ENCODE measurements at places on chromosomes 6 and 20.

DNA sequence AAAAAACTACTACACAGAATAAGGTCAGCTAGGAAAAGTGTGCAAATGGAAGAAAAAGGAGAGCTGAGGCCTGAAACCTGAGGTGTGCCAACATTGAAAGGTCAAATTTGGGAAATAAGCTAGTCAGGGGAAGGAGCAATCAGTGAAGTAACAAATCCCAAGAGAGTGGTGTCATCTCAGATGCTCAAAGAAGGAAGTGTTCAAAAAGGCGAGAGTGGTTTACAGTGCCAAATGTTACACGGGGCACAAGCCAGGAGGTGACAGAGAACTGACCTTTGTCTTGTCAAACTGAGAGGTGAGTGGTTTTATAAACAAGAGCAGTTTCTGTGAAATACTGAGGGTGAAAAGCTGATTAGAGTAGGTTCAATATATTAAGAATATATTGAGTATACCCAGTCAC is 83.0 kb upstream of the TCF21 start:
- DNase-seq = no peak

- DNase-seq = no peak
Measured at GRCh38 chr6:75800133-75800532, 51.1 kb downstream of the MYO6 start.

DNA sequence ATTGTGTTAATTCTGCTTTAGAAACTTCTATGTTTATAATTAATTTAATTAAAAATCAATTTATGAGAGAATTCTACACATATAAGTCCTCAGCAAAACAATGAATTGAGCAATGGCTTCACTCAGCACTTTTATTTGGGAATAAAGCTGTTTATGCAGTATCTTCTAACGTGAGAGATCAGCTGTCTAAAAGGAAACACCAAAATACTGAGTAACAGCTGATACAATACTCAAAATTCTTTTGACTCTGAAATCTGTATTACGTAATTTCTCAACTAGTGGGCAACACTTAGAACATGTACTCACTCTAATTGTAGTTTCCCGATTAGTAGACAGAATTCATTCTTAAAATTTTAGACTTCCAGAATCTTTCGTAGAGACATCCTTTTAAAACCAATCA is 49.8 kb downstream of the MAP3K7 start:
- no peak for DNase-seq

- no peak for DNase-seq
Measured at GRCh38 chr20:59150821-59151251, 12.8 kb upstream of the ZNF831 start.

- no peak for DNase-seq
Measured at GRCh38 chr6:141117874-141118273, 1014.9 kb upstream of the GJE1 start.

GRCh38 chr20:49199729-49200293 is 11.7 kb upstream of the STAU1 start:
- DNase-seq = no peak

DNA sequence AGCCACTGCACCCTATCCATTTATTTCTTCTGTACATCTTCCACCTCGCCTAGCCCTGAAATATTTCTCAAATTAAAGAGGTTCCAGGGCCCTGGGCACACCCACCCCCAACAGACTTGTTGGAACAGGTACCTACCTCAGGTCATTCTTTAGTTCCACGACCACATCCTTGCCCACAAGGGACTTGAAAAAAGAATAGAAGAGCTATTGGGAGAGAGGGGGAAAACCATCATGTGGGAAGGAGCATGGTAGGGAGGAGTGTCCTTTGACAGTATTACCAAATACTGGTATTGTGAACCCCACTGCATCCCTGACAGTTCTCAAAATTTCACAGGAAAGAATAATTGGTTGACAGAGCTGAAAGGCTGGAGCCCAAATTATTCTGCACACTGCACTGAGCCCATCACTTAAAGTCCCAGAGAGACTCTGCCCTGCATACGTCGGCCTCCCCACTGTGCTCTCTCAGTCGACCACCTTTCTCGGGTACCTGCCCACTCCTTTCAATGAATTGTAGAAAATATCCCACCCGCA is 762 bp downstream of the LSM2 start:
- no peak for DNase-seq

DNA sequence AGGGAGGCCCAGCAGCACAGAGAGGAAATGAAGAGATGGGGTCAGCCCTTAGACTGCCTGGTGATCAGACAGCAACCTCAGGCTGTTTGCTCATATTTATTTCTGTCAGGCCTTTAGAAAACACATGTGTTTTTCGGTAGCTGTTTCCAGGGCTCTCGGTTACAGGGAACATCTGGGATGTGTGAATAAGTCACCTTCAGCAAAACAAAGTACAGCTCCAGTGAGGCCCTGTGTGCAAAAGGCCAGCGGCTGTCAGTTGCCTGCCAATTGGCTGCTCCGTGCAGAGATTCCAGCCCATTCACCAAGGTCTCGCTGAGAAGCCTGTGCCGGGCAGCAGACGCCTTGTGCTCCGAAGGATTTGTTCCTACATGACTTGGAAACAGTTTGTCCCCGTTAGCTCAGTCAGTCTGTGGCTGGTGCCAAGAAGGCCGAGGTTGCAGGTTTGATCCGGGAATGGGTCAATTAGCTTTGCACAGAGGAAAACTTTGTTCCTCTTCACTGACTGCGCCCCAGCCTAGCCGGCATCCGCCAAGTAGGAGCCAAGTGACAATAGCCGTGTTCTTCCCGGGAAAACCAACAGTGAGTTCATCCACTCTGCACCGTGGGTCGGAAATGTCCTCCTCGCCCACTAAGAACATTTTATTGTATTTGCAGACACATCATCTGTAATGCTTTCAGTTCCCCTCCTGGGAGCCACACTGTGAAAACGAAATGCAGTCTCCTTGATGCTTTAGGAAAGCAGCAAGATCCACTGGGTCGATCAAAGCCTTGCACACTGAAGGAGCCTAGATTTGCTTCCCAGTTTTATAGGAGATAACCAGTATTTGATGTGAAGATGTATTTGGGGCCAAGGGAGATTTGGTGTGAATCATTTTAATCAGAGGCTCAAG is 315.4 kb upstream of the CDYL start:
- DNase-seq = no peak

- DNase-seq = no peak
Measured at GRCh38 chr6:33116417-33116816, 40.6 kb downstream of the HLA-DPB1 start.

GRCh38 chr20:18678549-18679419 is 90.9 kb downstream of the DTD1 start:
- peak; percentile 85 for DNase-seq

GRCh38 chr6:87341899-87342298 is 2.7 kb upstream of the C6orf163 start:
- no peak for DNase-seq

GRCh38 chr6:13478525-13478966 is 8.9 kb downstream of the GFOD1 start:
- DNase-seq = no peak
